ENCODE measurements at places on chromosomes 5 and 9.

DNA sequence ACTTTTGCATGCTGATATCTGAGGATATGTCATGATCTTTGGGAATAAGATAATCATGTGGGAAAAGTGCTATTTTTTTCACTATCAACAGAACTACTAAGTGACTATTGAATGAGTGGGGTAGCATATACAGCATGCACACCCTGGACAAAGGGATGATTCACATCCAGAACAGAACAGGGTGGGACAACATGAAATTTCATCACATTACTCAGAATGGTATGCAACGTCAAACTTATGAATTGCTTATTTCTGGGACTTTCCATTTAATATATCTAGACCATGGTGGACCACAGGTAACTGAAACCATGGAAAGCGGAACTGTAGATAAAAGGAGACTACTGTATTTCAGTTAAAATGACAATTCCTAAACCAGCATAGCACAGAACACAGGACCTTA lies 370.0 kb downstream of the HINT1 start:
- no peak for DNase-seq

DNA sequence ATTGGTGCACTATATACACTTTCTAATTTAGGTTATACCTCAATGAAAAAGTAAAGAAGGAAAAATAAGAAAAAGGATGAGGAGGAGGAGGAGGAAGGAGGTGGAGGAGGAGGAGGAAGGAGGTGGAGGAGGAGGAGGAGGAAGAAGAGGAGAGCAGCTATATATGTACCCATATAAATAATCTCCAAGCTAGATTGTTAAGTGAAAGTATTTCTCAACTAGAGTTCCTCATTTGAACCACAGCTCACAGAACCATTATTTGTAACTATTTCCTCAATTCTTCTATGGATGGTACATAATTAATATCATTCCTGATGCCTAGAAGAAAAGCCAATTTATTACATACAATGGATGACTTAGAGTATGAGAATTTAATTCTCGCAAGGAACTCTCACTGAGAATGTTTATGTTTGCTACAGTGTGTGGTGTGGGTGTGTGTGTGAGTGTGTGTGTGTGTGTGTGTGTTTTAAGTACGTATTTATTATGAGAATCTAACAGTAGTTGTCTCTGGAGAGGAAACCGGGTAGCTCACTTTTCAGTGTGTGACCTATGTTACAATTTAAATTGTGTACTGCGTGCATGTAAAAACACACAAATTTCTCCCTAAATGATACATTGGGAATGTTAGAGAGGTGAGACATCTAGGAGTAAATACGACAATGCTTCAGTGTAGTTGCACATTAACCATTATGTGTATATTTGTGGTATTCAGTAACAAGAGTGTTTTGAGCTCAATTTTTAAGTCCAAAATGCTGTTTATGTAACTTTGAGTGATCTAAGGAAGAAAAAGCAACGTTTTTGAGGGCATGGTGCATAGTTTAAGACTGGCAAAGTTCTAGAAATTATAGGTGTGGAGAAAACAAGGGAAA lies 20.2 kb upstream of the NREP start:
- DNase-seq = no peak

DNA sequence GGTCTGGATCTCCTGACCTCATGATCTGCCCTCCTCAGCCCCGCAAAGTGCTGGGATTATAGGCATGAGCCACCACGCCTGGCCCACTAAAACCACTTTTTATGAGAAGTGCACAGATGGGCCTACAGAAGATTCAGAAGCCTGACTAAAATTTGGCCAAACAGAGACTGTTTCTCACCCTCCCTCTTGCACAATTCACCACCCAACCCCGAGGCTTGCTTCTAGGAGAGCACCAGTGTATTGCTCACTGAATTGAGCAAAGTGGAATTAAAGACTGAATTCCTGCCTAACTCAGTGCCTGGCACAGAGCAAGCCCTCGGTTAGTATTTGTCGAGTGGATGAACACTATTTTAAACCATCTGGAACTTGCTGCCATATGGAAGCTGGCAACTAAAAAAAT lies 3.4 kb upstream of the DCTN4 start:
- DNase-seq = no peak

- DNase-seq = no peak
Observed at GRCh38 chr9:134187110-134187531, 22.8 kb upstream of the RNU6ATAC start.

DNA sequence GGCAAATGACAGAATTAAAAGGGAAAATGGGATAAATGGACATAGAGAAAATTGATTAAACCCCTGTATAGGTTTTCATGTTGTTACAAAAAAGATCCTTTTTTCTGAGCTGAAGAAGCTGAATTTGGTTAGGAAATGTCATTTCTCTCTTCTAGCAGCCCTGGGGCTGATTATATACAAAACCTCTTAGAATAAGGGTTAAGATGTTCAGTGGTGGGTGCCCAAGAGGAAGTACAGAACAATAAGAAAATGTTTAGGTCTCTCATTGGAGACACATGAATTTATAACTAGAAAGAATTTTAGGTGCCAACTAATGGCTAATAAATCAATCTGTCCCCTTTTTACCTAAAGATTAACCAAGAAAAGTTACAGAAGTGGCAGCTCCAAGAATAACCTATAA lies 14.2 kb downstream of the ABHD17B start:
- no peak for DNase-seq

GRCh38 chr5:172910828-172911627 lies 48.2 kb upstream of the RPL26L1 start:
- no peak for DNase-seq

GRCh38 chr5:92527311-92528078 lies 1053.5 kb downstream of the NR2F1-AS1 start:
- DNase-seq = no peak

- DNase-seq = no peak
Observed at GRCh38 chr5:158056130-158056825, 197.3 kb upstream of the CLINT1 start.

GRCh38 chr9:8980496-8981013 lies 1181.0 kb upstream of the DMAC1 start:
- no peak for DNase-seq

GRCh38 chr5:99105216-99105615 lies 176.4 kb upstream of the CHD1 start:
- no peak for DNase-seq

DNA sequence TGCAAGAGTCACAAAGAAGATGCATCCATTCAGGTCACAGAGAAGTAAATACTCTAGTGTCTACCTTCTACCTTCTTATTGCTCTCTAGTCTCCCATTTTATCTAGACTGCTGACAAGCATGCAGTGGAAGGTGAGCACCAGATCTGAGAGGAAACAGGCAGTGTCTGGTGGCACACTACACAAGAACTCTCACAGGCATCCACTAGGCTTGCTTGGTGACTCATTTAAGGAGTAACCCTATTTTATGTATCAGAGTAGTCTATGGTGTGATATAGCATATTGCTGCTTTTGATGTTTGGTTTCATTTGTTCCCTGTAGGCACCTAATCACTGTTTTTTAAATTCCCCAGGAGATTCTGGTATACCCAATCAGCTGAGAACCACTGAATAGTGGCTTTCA lies 1.6 kb upstream of the THBS4 start:
- no peak for DNase-seq

- DNase-seq = no peak
Observed at GRCh38 chr9:126097679-126098078, 228.9 kb upstream of the MVB12B start.

DNA sequence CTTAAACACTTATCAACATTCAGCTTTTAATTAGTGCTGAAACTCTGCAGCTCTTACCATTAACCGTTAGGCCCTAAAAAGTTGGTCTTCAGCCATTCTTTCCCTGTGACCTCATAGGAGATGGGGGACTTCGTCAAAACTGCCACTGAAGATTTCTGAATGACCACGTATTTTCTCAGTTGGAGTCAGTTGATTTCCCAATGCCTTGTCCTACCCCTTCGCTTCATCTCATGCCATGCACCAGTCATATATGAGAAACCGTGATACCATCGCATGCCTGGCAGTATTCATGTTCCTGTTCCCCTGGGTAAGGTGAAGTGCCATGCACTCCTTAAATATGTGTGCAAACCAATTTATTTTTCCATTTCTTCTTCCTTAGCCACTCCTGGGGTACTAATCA lies 10.8 kb upstream of the ZFR start:
- DNase-seq = no peak

- no peak for DNase-seq
Observed at GRCh38 chr5:136622747-136623146, 257.4 kb upstream of the TRPC7 start.

DNA sequence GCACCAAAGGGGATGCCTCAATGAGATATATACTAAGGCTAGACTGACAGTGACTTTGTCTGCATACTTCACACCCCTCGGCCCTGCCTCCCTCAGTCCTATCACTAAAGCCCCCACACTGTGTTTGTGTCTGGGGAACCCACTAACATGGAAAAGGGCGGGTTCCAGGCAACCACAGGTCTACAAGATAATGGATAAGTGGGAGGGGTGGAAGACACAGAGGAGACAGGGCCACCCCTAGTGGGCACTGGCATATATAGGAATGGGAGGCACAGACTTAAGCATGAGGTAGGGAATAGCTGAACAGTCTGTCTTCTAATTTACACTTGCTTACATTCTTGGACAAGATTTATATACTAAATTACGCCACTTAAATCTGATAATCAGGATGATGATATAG lies 74.0 kb downstream of the SLIT3 start:
- DNase-seq = no peak

GRCh38 chr9:88161144-88161543 lies 22.9 kb upstream of the SPATA31C2 start:
- DNase-seq = no peak

GRCh38 chr9:124350494-124351263 lies 64.6 kb downstream of the PSMB7 start:
- no peak for DNase-seq

DNA sequence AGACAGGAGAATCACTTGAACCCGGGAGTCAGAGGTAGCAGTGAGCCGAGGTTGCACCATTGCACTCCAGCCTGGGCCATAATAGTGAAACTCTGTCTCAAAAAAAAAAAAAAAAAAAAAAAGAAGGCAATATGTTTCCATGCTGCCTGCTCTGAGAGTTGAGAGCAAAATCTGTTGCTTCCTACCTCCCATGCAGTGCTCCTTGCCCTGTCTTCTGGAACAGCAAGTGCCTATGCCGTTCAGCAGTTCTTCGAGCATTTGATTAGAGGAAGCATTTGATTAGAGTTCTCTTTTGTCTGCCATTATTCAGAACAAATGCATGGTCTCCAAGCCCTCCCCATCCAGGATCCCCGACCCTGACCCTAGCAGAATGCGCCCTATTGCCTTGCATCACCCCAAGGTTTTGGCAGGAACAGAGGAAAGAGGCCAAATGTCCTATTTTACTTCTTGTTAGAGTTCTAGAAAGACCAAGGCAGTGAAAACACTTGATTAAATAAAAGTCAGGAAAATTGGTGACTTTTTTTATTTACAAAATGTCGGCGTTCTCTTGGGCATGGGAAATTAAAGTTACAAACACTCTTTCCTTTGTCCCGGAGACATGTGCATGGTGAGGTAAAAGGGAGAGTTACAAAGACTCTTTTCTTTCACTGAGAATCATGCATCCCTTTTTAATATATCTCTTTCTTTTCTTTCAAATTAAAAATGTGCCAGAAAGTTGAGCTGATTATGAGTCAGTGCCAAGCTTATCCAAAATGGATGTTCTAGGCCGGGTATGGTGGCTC lies 27.8 kb upstream of the FSD1L start:
- no peak for DNase-seq

DNA sequence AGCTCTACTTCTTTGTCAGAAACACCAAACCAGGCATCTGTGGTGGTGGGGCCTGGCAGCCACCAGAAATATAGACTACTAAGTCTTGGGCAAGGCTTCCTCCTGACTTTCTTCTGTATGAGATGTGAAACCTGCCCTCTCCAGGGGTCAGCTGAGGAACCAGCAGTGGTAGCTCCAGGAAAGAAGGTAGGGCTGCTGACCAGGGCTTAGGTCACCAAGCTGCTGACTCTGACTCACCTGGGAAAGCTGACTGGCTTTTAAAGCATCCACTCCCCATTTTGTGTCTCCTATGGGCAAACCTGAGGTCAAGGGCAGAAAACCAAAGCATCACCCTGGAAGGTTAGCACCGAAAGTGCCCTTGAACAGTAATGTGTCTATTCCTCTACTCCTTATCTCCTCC lies 10.4 kb upstream of the SH3TC2 start:
- no peak for DNase-seq

DNA sequence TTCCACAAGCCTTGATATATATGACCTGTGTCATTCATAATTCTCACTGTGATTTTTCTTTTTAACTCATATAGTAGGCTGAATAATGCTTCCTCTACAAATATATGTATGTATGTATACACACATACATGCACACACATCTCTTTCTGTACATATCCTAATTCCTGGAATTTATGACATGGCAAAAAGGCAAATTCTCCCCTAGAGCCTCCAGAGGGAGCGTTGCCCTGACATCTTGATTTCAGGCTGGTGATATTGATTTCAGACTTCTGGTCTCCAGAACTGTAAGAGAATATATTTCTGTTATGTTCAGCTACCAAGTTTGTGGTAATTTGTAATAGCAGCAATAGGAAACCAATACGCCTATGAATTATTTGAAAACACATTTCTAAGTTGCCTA lies 166.6 kb upstream of the GAS1 start:
- DNase-seq = no peak

DNA sequence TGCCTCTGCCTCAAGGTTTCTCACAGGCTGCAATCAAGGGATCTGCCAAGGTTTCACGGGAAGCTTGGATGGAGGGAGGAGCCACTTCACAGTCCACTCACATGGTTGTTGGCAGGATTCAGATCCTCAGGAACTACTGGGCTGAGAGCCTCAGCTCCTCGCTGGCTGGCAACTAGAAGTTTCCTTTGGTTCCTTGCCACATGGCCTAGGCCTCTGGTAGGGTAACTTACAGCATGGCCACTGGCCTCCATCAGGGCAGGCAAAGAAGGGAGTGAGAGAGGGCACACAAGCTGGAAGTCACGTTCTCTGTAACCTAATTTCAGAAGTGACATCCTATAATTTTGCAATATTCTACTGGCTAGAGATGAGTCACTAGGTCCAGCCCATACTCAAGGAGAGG lies 32.2 kb downstream of the SPOCK1 start:
- no peak for DNase-seq

DNA sequence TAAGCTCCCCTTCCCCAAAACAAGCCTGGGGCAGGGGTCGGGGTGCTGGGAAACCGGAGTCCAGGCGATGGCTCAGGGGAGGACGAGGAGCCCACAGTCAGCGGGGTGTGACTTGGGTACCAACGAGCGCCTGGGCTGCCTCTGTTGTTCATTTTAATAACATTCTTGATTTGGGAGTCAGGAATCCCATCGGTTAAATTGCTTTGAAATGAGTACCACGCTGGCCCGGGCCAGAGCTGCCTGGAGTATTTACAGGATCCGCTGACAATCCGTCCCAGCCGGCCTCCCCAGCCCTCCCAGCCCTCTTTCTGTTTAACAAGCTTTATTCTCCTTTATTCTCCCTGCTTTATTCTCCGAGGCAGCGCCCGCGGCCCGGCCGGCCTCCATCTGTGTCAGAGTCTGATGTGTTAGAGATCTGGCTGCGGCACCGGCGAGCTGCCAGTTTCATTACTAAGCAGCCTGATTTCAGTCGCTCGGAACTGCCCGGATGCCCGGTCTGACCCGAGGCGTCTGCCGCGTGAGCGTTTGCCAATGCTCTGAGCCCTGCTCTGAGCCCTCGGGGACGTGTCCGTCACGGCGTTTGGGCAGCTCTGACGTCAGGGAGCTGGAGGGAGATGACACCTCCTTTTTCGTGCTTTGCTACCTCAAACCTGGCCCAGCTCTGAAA lies 16.5 kb upstream of the QRFP start:
- no peak for DNase-seq

Measured in stimulated activated CD8-positive, alpha-beta memory T cell treated with anti-CD3 and anti-CD28 coated beads, Interleukin-15, amount 100 ng/mL, for 1 hour (primary cell).